ENCODE measurements at places on chromosomes 6 and 20. TPM values are rescaled to one million over a fixed set of nuclear protein-coding genes. Genes with fewer than 3 reads are reported as not detected.

The CASS4 gene
- total RNA-seq = 0.03 TPM

The SIGLEC1 gene
- total RNA-seq = not detected

The SPTLC3 gene
- total RNA-seq = 3.0 TPM

The CTCFL gene
- not detected for total RNA-seq

The SMOC2 gene
- not detected for total RNA-seq

The GPX5 gene
- not detected for total RNA-seq

The KIF6 gene
- 2.7 TPM for total RNA-seq

All from A375 (cell line).